ENCODE measurements at places on chromosomes 6 and 20.

- DNase-seq, result no peak
These were observed 48.2 kb downstream of the APCDD1L start for GRCh38 chr20:58466729-58467571.

DNA sequence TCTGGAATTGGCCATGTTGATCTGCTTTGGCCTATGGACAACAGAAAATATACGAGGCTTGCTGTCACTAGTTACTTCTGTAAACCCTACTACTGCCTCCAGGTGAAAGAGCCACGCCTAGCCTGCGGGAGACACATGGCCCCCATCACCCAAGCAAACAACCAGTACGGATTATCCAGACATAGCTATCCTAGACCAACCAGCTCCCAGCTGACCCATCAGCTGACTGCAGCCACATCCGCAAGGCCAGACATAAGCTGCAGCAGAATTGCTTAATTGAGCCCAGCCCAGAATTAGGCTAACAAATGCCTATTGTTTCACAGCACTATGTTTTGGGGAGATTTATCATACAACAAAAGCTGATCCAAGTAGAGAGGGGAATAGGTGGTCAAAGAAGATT, 13.5 kb downstream of the REV3L start:
- no peak for DNase-seq

DNA sequence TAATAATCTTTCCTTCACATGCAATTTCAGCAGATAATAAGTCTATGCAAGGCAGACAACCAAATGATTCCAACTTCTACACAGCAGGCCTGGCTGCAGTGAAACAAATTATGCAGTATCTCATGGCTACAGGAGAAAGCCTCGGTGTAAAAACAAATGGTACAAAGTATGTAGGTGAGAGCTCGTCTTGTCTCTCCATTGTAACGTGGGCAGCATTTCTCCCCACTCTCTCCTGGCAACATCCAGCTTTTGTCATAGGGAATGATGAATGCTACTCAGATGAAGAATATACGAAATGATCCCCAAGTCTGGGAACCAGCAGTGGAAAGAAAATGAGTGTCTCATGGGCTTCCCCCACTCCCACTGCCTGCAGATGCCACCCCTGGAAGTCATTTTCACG, 32.4 kb downstream of the FYN start:
- no peak for DNase-seq

GRCh38 chr6:41191569-41191968, 9.4 kb downstream of the TREML2 start:
- peak; percentile 22 for DNase-seq

GRCh38 chr6:41072836-41073202, at the start of gene NFYA:
Gene NFYA (plus strand): TSS chr6:41072974. CDS start chr6:41079090, 6,116 bp downstream.
- DNase-seq, result peak; percentile 100

DNA sequence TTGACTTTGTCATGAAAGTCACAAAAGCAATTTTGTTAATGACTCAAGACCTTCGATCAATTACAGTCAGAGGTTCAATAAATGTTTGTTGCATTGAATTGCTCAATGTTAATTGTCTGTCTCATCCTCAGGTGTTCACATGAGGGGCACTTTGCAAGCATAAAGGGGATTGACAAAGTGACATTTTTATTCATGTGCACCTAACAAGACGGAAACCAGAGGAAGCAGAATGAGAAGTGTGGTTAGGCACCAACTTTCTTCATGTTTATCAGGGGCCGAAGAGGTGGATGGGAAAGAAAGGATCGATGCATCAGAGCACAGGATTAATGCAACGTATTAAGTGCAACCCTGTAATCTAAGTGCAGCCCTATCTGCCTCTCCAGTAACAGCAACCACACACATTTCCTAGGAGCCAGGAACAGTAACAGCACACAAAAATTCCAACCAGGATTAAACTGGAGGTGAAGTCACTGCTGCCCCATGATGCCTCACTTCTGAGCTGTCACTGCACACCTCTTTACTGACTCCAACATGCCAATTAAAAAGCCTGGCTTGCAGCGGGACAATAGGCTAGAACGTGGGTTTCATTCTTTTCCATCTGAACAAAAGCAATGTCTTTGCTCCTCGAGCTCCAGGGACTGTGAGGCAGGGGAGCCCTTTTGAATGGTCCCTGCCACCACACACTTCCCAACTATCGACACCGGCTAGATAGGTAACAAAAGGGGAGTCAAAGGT, 262.7 kb downstream of the CD83 start:
- no peak for DNase-seq

DNA sequence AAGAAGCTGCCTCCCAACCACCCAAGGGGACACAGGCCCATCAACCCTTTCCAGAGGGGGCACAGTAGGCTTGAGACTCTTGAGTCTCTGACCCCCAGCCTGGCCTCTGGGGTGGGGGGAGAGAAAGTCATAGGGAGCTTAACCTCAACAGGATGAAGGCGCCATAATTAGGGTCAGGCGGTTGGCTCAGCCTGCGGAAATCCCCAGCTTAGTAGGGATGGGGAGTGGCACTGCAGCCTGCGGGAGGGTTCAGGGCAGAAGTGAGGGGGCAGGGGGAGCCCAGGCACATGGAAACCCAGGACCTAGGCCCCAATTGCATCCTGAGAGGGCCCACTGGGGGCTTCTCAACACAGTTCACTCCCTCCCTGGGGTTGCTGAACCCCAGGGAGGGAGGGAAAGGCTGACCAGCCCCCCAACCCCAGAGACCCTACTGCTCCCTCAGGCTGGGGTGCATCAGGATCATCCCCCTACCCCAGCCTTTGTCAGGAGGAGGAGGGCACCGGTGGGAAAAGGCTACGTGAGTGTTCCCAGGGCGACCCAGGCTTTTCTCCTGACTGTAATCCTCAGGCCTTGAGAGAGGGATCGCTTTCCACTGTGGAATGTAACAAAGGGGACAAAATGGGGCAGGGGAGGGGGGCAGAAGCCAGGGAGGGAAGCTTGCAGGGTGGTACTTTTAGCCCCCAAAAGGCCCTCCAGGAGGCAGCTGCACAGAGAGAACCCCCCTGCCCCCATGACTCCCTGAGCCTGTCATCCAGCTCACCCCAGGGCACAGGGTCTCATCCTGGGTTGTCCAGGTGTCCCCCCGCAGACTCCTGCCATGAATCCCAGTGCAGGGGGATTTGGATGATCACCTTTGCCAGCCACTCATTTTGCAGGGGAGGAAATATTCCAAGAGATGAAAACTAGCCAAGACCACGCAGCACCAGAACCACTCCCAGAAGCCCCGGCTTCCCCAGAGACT, 46.4 kb downstream of the MRPL14 start:
- no peak for DNase-seq

GRCh38 chr6:87483929-87484328, 11.2 kb downstream of the SLC35A1 start:
- no peak for DNase-seq

DNA sequence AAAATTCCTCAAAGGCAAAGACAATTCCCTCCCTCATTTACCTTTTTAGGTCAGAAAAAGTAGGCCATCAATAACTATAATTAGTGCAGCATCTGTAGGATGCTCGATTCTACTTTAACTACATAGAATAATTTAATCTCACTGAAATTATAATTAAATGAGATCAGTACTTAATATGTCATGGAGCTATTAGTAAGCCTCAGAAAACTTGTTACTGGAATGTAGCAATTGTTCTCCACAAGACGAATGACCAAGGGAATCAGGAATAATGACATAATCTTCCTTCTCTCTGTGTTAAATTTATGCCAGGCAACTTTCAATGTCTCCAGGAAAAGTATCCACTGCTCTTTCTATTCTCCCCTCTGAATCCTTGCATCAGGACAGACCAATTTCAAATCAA, 34.1 kb downstream of the SESN1 start:
- no peak for DNase-seq

DNA sequence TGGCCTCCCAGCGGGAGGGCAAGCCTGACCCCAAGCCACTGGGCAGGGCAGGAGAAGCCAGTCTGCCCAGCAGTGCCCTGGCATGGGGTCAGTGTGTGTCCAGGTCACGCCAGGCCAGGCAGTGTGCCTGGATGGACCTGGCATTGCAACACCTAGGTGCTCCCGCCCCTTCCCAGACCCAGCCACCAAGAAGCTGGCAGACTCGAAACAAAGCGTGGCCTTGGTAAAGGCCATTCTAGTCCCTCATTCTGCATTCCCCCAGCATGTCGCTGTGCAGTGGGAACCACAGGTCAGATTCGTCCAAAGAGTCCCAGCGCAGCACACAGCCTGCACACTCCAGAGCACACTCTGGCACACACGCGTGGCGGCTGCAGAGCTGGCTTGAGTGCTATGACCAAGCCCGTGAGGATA, 19.3 kb upstream of the APMAP start:
- no peak for DNase-seq

DNA sequence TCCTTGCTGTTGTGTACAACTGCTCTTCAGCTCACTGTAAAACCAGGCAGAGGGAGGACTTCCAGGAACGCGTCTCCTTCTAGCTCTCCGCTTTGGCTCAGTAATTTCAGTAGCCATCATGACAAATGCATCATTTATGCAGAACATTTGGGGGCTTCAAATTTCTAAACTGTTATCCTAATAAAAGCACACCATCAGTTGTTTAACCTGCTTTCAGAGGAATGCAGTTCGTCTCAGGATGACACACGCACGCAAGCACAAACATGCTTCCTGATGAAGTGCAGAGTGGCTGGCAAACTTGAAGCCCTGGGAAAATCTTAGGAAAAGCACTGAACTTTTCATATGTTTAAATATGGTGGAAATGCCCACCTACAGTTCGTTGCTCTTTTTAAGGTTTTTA, 24.4 kb downstream of the SLC22A23 start:
- DNase-seq, result no peak

- no peak for DNase-seq
These were observed 159.4 kb downstream of the IMPG1 start for GRCh38 chr6:75913040-75913439.

GRCh38 chr6:39407446-39407993, 85.0 kb upstream of the KCNK16 start:
- DNase-seq, result no peak

GRCh38 chr6:54248994-54249393, 59.2 kb upstream of the TINAG start:
- no peak for DNase-seq

- DNase-seq, result no peak
These were observed 4.3 kb downstream of the CCDC167 start for GRCh38 chr6:37495244-37495934.

DNA sequence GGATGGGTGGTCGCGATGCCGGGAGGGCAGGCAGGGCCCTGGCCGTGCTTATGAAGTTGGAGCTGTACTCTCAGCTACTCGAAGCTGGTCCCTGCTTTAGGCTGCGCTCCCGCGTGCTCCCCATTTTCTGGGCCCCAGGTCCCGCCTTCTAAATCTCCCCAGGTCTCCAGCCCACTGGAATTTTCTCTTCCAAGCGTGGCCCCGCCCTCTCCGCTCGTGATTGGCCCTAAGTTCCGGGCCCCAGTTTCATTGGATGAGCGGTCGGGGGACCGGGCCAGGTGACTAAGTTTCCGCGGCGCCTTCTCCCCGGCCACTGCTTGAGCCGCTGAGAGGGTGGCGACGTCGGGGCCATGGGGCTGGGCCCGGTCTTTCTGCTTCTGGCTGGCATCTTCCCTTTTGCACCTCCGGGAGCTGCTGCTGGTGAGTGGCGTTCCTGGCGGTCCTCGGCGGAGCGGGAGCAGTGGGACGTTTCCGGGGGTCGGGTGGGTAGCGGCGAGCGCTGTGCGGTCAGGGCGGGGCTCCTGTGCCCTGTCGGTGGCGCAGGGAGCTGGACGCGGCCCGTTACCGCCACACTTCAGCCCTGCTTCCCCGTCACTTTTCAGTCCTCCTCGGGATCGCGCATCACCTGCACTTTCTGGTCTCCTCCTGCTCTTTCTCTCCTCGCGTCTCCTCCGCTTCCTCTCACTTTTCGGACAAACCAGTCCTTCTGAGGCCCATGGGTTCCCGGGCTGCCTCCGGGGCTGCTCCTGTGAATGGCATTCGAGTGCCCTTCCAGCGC, at the start of gene MICA:
TSS of gene MICA (plus strand) at position 313 of the 778 bp plus-strand sequence. CDS start at position 351, 38 bp downstream.
- peak; percentile 79 for DNase-seq

DNA sequence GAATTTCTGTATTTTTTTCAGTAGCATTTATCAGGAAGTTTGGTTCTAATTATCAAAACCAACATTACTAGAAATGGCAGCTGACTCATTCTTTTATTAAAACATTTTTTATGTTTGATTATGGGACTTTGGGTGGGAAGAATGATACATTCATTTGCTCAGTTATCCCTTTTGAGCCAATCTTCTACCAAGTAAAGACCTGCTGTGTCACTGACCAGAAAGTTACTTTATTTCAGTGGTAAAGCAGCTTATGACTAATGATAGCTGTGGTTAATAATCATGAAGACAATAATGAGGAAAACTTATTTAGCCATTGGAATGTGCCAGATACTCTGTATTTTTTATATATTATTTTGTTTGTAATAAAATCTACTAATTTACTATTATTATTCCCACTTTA, 142.3 kb downstream of the FARS2 start:
- no peak for DNase-seq

GRCh38 chr6:112956696-112957535, 609.8 kb downstream of the RFPL4B start:
- no peak for DNase-seq

DNA sequence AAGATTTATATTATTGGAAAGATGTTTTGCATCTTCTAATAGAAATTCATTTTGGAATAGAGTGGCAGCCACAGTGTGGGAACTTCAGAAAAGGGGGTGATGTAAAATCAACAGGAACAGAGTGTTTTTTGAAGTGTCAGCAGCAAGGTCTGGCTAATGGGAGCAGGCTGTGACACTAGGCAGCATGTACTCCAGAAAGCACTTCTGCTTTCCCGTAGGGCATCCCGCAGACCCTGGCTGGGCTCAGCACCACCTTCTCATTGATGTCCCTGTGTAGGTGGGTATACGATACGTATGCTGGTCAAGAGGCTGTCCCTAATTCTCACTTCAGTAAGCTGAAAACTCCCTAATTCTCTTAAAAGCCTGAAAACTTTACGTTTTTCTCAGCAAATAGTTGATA, 74.7 kb downstream of the EYA4 start:
- DNase-seq, result no peak

- DNase-seq, result no peak
These were observed 16.0 kb downstream of the LINC00237 start for GRCh38 chr20:21090111-21090618.

- no peak for DNase-seq
These were observed 22.3 kb upstream of the RPP40 start for GRCh38 chr6:5025911-5026819.

DNA sequence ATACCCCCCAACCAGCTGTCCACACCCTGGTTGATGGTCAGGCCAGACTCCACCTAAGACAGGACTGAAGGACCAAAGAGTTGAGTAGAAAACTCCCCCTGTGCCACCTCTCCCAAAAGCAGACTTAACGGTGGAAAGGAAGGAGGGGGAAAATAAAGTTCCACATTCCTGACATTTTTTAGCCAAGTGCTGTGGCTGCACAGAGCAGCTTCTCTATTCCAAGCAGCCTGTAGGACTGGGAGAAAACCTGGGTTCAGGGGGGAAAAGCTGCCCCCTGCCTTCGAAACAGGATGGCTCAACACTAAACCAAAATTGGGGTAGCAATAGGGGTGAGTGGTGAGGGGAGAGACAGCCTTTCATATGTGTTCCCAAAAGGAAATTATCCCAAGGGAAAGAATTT, 3.6 kb downstream of the TRAM2 start:
- no peak for DNase-seq

Measured in CD4-positive, alpha-beta T cell (primary cell).